Progenitor cell of endocrine pancreas (in vitro differentiated cells): ENCODE measurements at places on chromosomes 5 and 9. TPM values are rescaled to one million over a fixed set of nuclear protein-coding genes. Genes with fewer than 3 reads are reported as not detected.

UAP1L1 gene
- total RNA-seq = 0.57 and 1.5 TPM in 2 replicates

SLC6A18 gene
- not detected in 2 replicates for total RNA-seq

MEIKIN gene
- not detected in 2 replicates for total RNA-seq

TRIM36 gene
- 5.3 and 9.4 TPM in 2 replicates for total RNA-seq

TCF7 gene
- total RNA-seq = 14.4 and 16.6 TPM in 2 replicates

TBC1D2 gene
- 8.4 and 8.5 TPM in 2 replicates for total RNA-seq

BTNL8 gene
- total RNA-seq = not detected in 2 replicates

ADGRV1 gene
- total RNA-seq = 82.3 and 87.6 TPM in 2 replicates

SV2C gene
- total RNA-seq = 0.27 and 0.48 TPM in 2 replicates

SUB1 gene
- 210 and 211 TPM in 2 replicates for total RNA-seq

FOXD4L3 gene
- 0.36 and 0.44 TPM in 2 replicates for total RNA-seq

PCDHA6 gene
- total RNA-seq = 12.5 and 13.2 TPM in 2 replicates

FOXI1 gene
- not detected in 2 replicates for total RNA-seq

DIPK1B gene
- 51.3 and 52.9 TPM in 2 replicates for total RNA-seq

SLC6A3 gene
- not detected in 2 replicates for total RNA-seq

FBN2 gene
- 6.6 and 16.3 TPM in 2 replicates for total RNA-seq
